NCI-H82 (cell line): ENCODE measurements at places on chromosomes 7 and 10.

DNA sequence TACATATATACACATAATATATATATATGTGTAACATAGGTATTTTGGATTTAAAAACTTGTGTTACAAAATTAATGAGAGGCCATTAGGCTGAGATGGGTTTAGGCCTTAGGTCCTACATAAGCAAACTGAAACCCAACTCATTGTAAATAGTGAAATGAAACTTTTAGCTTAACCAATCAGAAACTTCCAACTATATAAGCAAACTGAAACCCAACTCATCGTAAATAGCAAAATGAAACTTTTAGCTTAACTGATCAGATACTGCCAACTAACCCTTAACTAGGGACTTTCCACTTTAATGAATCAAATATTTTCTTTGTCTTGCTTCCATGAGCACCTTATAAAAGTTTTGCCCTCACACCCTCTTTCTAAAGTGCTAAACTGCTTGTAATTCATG lies 17.3 kb upstream of the SAMD9L start:
- DNase-seq = no peak

DNA sequence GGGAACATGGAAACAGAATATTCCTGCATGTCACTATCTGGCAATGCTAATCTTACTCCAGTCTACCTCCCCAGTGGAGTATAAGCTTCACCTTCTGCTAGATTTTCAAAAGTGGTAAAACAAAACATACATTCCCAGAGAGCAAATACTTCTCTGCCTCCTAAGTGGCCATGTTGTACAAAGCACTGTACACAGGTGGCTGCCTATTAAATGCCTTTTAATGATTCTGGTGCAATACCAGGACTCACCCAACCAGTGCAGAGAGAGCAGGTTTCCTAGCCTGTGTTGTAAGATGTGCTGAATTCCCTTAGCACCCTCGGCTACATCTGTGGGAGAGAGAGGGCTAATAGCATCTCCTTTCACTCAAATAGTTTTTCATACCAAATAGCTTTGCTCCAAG lies 684.3 kb upstream of the NRP1 start:
- DNase-seq = no peak

DNA sequence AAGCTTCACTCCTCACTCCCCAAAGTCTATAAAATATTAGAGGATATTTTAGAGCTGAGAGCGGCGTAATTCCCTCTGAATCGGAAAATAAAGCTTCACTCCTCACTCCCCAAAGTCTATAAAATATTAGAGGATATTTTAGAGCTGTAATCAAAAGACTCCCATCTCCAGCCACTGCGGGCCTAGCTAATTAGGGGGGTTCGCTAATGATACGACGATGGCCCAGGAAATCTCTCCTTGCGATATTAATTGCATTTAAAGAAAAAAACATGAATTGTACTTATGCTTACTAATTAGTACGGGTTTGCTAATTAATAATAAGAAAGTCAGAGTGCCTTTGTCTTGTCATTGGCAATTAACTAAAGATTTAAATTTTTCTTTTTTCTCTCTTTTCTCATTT lies 235.9 kb downstream of the MAD1L1 start:
- DNase-seq = no peak

DNA sequence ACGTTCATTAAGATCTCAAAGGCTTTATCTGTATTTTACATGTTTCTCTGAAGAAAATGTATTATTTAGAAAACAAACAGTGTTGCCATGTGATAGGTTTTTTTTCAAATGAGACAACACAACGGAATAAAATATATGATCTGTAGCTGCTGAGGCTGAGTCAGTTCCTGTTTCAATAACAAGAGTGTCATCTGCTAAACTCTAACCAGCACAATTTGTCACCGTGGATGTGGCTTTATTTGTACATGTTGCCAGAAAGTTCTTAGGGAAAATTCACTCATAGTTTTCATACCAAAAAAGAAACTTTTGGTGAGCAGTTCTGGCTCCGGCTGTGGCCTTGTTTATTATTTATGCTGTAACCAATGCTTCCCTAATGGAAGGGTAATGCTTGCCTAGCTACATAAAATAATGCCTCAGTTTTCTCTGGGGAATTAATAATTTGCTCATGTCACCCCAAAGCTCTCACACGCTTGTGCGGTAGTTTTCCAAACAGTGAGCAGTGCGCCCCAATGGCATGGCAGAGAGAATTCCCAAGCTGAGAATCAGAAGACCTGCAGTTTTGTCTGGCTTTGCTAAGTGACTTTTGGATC lies 20.3 kb upstream of the KLF6 start:
- DNase-seq = no peak

- DNase-seq = no peak
Measured at GRCh38 chr10:89390476-89391225, 1.8 kb upstream of the IFIT1 start.

- no peak for DNase-seq
Measured at GRCh38 chr7:100342765-100343164, 15.2 kb upstream of the PILRB start.

GRCh38 chr7:30244340-30244739 lies 40.1 kb upstream of the ZNRF2 start:
- peak; percentile 23 for DNase-seq

DNA sequence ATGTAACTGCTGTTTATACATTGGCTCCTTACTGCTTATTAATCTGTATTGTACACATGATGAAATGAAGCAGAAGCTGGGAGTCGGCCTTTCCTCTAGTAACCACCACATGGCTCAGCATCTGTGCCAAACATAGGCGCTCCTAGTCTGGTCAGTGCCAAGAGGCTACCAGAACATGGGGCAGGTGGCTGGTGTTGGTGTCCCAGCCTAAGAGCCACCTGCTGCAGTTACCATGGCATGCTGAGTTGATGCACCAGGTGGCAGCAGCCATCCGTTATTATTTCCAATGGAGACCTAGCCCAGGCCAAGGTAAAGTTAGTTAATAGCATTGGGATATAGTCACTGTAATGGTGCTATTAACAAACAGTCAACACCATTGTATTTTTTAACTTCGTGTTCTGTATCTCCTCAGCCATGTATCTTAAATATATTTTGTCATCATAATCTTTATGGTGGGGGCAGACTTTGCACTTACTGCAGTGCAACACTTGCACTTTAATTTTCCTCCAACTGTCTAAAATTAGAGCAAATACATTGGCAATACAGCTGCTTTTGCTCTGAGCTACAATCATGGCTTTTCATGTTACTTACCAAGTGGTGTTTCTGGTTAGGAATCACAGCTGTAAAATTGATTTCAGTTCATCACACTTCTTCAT lies 33.1 kb downstream of the HBP1 start:
- DNase-seq = peak; percentile 77

DNA sequence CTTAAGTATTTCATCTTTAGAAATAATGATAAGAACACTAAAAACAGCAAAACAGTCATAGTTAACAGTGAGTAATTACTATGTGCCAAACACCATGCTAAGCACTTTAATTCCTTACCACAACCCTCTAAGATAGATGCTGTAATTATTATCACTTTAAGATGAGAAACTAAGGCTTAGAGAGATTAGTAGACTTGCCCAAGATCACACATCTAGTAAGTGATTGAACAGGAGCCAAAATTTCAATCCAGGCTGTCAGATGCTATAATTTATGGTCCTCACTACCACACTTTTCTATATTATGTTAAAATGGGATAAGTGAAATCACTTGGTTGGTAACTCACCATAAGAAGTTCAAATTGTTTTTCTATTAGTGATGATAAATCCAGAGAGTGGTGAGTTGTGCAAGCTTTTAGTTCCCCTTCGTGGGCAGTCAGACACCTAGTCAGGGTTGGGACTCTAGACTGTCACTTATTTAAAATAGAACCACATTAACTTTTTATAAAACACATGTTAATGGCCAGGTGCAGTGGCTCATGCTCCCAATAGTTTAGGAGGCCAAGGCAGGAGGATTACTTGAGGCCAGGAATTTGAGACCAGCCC lies 85.9 kb upstream of the GATA3 start:
- DNase-seq = peak; percentile 27

GRCh38 chr7:142896151-142896550 lies 10.6 kb upstream of the TRPV6 start:
- DNase-seq = no peak

DNA sequence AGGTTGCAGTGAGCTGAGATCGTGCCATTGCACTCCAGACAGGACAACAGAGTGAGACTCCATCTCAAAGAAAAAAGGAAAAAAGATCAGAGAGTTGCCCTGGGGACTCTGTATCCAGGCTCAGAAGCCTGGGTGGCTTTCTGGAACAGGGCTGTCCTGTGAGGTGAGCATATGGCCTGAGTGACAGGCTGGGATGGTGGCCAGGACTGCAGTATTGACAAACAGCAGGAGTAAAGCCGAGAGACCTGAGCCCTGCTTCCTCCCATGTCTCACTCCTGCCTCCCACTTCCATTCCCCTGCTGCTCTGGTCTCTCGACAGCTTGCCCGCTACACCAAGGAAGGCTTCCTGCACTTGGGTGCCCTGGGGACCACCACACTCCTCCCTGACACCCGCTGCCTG lies 578.5 kb downstream of the GALNT17 start:
- DNase-seq = no peak

DNA sequence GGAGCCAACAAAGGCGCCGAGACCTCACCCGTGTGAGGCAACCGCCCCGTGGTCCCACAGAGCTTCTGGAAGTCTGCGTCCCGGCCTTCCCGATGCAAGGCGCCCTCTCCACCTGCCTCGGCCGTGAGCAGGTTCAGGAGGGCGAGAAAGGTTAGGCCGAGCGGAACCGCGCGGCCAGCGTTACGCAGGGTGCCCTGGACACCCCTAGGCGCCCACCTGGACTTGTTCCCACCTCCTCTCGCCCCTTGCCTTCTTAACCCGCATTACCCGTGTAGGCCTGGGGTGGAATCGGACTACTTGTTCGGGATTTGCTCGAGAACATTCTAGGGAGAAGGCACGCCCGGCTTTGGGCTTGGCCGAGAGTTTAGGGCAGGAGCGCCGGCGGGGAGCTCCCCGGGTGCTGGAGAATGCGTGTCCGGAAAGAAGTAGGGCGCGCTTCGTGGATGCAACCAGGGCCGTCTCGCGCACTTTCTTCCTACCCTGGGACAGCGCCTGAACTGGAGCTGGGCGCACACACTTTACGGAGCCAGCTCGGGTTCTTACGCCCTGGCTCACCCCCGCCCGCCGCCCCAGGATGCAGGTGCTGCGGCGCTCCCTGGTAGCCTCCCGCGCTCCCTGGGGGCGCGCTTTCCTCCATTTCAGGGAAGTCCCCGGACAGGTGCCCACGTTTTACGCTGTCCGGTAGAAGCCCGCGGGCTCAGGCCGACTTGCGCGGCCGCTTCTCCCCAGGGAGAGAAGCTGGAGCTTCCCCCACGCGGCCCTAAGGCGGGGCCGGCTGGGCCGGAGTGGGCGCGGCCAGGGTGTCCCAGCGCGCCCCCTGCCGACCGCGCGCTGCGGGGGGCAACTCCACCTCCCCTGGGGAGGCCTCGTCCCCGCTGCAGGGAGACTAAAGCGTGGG lies 74.5 kb downstream of the INSIG1 start:
- DNase-seq = peak; percentile 59

- no peak for DNase-seq
Measured at GRCh38 chr7:74351836-74352235, 62.6 kb downstream of the CLIP2 start.

GRCh38 chr10:35130663-35131062 lies 4.0 kb downstream of the CREM start:
- DNase-seq = no peak

DNA sequence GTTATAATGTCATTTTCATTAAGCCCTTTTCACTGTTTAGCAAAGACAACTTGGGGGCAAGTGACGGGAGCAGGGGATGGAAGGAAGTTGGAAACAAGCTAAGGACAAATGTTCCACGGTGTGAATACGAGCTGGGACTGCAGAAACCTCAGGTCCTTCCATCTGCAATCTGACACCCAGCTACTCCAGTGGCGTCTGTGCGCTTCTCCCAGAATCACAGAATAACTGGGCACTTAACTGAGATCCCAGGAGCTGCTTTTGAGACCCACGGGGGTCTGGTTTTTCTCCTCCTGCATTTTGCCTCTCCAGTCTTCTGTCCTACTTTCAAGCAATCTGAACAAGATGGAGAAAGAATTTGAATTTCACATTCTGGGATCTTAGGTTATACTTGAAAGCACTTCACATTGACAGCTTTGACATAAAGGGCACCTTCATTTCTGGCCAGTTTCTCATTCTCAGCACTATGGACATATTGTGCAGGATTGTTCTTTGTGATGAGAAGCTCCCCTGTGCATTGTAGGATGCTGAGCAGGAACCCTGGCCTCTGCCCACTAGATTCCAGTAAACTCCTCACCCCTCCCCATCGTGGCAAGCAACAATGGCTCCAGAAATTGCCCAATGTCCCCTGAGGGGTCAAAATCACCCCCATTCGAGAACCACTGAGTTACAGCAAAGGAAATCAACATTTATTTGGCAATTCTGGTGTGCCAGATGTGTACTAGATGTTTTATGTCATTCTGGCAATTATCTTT lies 194.1 kb downstream of the CACNB2 start:
- DNase-seq = peak; percentile 10

DNA sequence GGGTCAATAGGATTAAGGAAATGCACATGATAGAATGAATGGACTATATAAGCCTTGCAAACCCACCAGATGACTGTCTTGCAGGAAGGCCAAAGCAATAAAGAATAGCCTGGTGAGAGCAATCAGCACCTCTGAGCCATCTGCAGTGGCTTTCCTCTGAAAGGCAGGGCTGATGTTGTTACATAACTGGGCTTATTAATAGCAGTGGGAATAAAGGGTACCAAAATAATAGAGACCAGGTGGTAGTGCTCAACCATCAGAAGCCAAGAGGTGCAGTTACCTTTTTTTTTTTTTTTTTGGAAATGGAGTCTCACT lies 16.8 kb upstream of the VPS26A start:
- peak; percentile 4 for DNase-seq

- no peak for DNase-seq
Measured at GRCh38 chr10:105875050-105875449, 1234.0 kb downstream of the SORCS3 start.

DNA sequence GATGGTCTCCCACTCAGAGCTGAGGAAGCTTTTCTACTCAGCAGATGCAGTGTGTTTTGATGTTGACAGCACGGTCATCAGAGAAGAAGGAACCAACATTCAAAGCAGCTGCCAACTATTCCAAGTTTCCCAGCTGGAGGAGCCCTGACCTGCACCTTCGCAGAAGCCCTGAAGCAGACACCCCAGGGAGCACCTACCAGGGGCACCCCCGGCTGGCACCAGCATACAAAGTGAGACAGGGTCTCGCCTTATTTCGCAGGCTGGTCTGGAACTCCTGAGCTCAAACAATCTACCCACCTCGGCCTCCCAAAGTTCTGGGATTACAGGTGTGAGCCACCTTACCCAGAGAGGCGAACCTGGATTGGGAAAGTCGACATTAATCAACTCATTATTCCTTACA lies 68.6 kb downstream of the KMT2C start:
- no peak for DNase-seq

GRCh38 chr10:25768167-25768566 lies 165.9 kb upstream of the MYO3A start:
- DNase-seq = peak; percentile 12
